NT2/D1 (cell line): ENCODE measurements at places on chromosomes 6 and 20.
A peak's percentile ranks its signal among the peaks of the same experiment; 100 is the strongest.

- DNase-seq = no peak
These were observed 15.5 kb downstream of the TPD52L1 start for GRCh38 chr6:125169058-125169457.

- DNase-seq = no peak
These were observed 125.6 kb downstream of the CDC5L start for GRCh38 chr6:44512868-44513741.

DNA sequence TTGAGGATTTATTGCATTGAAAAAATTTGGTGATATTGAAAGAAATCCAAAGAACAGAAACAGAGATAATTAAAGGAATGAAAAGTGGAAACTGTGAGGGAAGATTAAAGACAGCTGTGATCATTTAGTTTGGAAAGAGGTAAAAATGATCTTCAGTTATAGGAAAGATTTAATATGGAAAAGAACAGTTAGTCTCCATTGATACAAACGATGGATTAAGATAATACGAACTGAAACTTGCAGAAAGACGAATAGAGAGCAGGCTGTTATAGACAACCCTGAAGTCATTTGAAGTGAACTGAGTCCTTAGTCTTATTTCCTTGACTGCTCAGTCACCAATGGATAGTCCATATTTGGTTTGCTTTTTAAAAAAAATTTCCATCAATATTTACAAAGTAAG, 360.0 kb downstream of the NKAIN2 start:
- DNase-seq = no peak

DNA sequence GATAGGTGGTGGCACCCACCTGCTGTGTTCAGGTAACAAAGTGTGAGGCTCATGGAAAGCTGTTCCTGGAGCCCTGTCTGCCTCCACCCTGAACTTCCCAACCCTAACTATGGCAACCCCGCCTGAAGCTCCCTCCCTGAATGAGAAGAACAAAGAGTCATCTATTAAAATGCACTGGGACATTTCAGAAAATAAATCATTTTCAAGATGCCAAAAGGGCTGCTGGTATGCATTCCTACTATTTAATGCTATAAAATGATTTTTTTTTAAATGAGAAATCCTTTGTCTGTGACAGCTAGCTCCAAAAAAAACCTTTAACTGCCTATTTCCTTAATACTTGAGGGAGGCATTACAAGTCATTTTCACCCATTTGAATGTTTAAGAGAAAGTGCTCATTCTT, 84.3 kb upstream of the MRPS10 start:
- DNase-seq = no peak

- DNase-seq = peak; percentile 33
These were observed 2.0 kb downstream of the EDEM2 start for GRCh38 chr20:35145141-35145564.

GRCh38 chr20:46114449-46114848, 3.7 kb upstream of the CD40 start:
- no peak for DNase-seq

DNA sequence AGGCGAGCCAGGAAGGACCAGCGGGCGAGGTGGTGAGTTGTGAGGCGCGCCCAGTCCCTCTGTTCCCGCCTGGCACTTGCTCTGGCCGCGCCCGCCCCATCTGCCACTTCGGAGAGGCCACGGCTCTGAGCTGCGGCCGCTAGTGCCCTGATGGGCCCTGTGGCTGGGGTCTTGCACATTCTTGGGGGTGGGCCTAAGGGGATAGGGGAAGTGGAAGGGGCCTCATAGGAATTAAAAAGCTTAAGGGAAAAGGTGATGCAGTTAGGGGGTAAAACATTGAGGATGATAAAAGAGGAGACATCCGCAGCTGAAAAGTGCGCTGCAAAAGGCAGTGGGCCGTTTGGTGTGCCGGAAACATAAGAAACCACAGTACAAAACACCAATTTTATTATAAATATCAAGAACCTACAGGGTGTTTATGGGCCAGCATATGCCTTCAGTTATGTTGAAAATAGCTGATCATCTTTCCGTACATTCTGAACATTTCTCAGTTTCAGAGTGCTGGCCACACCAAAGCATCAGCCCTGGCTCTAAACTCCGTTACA, 1.1 kb upstream of the PSMB8 start:
- no peak for DNase-seq

GRCh38 chr6:135572051-135572450, 74.5 kb upstream of the AHI1 start:
- no peak for DNase-seq

DNA sequence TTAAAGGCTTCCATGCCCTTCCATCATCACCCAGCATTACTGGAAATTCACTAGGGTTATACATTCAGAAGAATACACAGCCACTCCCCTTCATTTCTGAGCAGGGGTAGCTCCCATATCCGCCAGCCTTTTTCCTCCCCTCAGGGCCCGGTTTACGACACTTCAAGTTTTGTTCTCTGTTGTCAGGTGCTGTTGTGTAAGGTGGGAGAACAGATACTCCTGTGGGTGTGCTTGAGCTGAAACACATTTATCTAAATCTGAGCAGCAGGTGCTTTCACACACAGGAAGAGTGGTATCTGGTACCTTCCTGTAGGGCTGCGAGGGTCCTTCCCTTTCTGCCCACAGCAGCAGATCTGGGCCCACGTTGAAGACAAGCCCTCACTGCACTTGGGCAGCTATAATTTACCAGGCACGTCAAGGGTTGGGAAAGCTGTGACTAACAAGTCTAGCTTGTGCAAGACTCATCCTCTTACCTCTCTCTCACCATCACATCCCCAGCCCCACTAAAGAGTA, 215.8 kb upstream of the RREB1 start:
- no peak for DNase-seq

DNA sequence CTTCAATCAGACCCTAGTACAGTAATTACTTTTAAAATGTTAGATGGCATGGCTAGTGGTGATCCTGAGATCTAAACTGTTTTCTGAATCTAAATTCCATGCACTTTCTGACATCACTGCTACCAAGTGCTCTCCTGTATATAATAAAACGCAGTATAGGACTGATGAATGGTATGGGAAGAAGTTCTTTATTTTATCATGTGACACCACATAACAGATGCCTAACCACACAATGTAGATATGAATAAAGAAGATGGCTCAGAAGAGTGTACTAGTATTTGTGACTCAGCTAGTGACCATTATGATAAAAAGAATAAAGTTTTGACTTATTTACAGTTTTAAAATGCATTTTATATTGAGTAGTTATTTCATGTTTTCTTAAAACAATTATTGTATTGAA, 8.5 kb downstream of the NDUFAF4 start:
- DNase-seq = no peak

DNA sequence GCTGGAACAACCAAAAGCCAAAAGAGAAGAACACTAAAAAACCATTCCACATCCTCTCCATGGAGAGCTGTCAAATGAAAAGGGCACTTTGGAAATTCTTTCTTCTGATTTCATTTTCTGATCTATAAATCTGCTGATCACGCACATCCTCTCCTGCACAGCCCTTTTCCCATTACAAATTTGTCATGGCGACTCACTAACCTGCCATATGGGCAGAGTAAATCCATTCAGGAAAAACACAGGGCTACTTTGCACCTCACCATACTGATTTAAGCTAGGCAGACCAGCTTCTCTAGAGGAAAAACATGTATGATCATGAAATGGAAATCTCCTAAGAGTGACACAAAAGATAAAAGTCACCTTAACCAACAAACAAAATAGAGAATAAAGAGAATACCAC, 26.0 kb downstream of the TOMM6 start:
- no peak for DNase-seq

GRCh38 chr20:44683263-44684046, 31.7 kb upstream of the CCN5 start:
- DNase-seq = peak; percentile 79

GRCh38 chr20:59891581-59891980, 41.9 kb downstream of the SYCP2 start:
- DNase-seq = no peak

GRCh38 chr6:71114544-71114943, 157.7 kb upstream of the B3GAT2 start:
- DNase-seq = no peak

- DNase-seq = no peak
These were observed 161.6 kb downstream of the SMOC2 start for GRCh38 chr6:168602576-168602975.

- DNase-seq = no peak
These were observed 457.6 kb downstream of the UTRN start for GRCh38 chr6:144742779-144743178.

DNA sequence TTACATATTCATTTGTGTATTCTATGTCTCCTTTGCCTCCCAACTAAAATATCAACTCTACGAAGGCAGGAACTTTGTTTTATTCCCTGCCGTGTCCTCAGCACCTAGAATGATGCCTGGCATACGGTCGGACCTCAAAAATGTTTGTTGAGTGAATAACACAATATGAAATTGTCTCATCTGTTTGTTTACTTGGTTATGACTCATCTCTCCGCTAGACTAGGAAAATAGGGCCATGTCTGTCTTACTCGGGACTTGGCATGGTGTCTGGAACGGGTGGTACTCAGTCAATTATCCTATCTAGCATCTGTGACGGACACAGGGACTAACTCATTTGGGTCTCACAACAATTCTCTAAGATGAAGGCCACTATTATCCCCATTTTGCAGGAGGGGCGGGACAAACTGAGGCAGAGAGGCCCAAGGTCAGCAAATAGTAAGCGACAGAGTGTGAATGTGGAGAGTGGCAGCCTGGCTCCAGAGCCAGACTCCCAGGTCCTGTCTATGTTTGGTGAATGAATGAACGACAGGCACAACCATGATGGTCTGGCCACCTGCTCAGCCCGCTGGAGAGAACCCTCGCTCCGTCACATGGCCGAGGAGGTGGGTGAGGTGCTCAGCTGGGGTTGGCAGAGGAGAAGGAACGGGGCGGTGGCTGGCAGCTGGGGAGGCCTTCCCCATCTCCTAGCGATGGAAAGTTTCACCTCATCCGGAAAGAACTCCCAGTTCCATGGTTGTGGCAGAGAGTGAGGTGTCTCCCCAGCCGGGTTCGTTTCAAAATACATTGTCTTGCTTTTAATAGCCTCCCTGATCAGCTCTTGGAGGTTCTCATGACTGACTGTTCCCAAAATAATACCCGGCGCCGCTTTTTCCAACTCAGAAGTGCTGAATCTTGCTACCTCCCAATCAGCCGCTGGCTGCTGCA, 27.6 kb upstream of the NFATC2 start:
- DNase-seq = no peak

- no peak for DNase-seq
These were observed 22.1 kb upstream of the ECI2 start for GRCh38 chr6:4157506-4157905.

- peak; percentile 67 for DNase-seq
These were observed 41.2 kb downstream of the LRFN2 start for GRCh38 chr6:40545954-40546353.

DNA sequence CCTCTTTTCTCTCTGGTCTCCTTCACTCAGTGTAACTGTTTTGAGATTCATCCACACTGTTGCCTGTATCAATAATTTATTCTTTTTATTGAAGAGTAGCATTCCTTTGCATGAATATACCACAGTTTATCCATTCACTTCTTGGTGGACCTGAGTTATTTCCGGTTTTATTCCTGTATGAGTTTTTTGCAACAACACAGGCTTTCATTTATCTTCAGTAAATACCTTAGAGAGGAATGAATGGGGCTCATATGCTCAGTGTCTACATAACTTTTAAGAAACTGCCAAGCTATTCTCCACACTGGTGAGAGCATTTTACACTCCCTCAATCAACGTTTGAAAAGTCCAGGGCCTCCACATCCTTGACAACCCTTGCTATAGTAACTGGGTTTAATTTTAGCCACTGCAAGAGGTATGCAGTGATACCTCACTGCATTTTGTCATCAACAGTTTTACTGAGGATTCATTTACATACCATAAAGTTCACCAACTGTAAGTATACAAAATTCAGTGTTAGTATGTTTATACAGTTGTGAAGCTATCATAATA, 154.6 kb downstream of the PDE10A start:
- no peak for DNase-seq

DNA sequence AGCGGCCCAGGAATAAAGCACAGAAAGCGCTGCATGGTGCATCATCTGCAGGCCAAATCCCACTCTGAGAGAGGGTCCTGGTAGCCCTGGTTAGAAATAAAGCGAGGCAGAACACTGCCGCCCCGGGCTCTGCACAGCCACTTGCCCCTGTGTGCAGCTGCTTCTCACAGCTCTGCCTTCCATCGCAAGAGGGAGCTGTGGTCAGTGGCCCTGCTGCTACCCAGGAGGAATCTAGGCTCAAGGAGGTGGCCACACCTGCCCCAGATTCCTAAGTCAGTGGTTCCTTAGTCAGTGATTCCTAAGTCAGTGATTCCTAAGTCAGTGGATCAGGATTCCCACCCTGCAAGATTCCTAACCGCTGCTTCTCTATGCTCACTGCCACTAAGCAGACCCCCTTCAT, 8.8 kb downstream of the CDH4 start:
- DNase-seq = no peak

GRCh38 chr20:35992713-35993335, 24.4 kb downstream of the CNBD2 start:
- no peak for DNase-seq

DNA sequence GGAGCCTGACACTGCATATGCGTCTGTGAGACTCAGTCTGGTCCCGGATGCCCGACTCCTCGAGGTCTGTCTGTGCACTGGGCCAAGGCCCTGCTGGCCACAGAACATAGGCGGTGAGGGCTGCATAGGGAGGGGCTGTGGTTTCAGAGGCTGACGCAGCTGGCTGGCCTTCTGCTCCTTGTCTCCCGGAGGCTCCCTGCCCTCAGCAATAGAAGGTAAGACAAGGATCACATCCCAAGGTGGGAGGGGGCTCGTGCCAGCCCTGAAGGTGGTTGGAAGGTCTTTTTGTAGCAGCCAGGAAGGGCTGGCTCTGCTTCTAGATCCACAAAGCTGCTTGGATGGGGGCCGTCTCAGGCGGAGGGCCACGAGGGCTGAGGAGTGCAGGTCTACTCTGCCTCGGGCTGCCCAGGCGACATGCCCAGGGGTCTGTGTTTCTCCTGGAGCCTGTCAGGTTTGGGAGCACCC, 239.8 kb upstream of the SULF2 start:
- DNase-seq = no peak

GRCh38 chr20:58492074-58492718, 23.0 kb downstream of the APCDD1L start:
- no peak for DNase-seq

GRCh38 chr20:56348305-56348693, 10.5 kb upstream of the FAM210B start:
- DNase-seq = no peak

DNA sequence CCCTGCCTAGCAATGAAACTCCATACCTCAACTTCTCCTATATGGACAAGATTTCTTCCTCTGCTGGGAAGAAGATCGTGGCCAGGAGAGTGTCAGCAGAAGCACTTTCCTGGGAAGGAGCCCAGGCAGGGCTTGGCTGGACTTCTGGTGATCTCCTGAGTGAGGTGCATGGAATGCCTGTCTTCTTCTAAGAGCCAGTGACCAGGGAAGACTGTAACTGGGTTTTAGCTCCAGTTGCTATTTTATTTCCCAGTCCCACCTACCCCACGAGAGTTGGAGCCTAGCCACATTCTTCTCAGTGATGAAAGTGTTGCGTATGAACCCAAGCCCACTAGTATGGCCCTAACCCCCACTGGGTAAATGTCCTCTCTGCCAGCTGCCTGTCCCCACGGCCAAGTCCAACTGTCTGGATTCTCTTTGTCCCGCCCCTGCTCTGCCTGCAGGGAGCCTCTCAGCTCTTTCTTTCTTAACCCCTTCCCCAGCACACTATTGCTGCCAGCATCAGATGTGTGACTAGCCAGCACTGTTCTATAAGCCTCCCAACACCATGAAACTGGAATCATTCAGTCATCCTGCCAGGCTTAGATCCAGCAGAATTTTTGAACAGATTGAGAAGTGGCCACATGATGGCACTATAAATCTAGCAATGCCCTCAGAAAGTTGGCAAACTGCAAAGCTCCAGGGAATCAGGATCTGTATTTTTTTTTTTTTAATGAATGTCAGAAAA, 69.8 kb upstream of the FAM184A start:
- DNase-seq = peak; percentile 15
